ENCODE measurements at places on chromosomes 7 and 10.

DNA sequence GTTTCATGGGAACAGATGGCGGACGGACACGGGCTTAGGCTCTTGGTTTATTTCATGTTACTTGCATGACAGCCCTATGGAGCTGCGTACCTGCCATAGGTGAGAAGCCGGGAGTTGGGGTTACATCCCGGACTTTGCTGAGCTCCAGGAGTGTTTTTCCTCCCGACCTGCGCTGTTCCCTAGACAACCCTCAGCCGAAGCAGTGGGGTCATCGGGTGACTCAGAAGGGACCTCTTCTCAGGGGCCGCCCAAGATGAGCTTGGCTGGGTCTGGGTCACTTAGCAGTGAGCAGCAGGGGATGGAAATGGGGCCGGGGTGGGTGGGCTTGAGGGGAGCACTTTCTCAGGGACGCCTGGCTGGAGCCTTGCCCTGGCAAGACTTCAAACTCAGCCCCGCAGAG is 11.9 kb downstream of the CUX1 start:
- DNase-seq = no peak

DNA sequence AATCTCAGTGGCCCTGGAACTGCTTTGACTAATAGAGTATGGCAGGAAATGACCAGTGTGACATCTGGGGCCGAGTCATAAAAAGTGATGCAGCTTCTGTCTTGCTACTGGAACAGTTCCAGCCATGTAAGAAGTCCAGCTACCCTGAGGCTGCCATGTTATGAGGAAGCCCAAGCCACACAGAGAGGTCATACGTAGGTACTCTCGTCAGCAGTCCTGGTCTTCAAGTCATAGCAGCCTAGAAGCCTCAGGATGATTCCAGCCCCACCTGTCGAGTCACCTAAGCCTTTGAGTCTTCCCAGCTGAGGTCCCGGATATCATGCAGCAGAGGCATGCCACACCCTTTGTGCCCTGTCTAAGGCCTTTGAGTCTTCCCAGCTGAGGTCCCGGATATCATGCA is 92.1 kb downstream of the PPP1R3C start:
- no peak for DNase-seq

DNA sequence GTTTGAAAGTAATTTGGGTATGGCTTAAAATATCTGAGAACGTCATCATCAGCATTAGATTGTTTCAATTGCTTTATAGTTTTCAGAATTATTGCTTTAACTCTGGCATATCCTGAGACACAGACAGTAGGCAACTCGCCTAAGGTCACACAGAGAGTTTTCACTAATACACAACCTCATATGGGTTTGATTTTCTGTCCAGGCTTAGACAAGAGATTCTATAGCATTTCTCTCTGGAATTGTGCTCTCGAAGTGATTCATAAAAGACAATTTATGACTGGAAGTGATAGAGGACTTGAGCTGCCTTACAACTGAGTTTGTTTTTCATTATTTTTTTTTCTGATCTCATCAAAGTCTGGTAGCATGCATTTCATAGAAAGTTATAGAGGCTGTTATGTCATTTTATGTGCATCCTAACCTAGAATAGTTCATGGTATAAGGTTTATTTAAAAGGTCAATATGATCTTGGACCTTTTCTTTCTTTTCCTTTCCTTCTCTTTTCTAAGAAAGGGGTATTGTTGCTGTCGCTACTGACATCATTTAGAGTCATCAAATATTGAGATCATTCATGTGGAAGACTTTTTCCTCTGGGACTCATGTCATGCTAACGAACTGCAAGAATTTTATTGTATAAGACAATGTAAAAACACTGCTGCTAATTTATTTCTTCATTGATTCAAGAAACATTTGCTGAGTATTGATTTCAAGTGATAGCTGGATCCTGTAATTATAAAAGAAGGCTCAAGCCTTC is 278.2 kb downstream of the PLXDC2 start:
- no peak for DNase-seq

DNA sequence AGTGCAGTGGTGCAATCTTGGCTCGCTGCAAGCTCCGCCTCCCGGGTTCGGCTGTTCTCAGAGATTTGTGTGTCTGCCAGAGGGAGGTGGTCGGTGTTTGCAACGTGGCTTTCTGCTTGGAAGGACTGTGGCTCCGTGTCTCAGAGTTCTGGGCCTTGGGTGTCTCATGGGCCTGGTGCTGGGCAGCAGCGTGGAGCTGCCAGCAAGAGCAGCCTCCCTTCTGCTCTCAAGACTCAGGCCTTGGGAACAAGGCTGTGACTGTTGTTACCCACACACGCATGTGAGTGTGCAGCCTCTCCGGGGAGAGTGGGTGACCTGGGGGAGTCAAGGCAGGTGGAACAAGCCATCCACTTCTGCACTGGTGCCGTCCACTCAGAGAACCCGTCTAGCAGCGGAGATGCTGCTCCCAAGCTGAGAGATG is 52.0 kb downstream of the VIPR2 start:
- DNase-seq = no peak

- no peak for DNase-seq
Measured at GRCh38 chr7:132991615-132992587, 90.0 kb downstream of the CHCHD3 start.

DNA sequence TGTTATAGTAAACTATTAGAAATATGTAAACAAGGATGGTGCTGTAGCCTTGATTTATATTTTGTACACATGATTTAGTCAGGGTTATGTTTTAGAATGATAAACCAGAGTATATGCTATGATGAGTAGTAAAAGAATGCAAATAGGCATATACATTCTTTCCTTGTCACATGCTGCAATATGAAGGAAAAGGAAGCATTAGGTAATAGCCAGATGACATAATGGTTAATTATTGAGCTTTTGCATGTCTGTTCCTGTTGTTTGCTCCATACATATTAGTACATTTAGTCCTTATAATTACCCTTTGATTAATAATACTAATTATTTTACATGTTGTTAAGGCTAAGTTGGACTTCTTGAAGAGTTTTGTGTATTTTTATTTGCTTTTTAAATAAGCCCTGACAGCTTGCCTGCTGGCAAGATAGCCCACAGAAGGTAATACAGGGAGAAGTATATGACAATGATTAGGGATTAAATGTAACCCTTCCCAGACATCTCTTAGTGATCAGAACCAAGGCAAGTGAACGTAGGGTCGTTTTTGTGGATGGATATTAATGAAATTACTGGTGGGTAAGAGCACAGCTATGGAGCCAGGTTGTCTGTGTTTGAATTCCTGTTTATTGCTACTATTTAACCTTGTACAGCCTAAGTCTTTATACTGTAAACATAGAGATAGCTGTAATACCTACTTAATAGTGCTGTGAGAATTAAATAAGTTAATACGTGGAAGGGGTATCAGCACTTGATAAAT is 68.4 kb downstream of the PHTF2 start:
- DNase-seq = no peak

DNA sequence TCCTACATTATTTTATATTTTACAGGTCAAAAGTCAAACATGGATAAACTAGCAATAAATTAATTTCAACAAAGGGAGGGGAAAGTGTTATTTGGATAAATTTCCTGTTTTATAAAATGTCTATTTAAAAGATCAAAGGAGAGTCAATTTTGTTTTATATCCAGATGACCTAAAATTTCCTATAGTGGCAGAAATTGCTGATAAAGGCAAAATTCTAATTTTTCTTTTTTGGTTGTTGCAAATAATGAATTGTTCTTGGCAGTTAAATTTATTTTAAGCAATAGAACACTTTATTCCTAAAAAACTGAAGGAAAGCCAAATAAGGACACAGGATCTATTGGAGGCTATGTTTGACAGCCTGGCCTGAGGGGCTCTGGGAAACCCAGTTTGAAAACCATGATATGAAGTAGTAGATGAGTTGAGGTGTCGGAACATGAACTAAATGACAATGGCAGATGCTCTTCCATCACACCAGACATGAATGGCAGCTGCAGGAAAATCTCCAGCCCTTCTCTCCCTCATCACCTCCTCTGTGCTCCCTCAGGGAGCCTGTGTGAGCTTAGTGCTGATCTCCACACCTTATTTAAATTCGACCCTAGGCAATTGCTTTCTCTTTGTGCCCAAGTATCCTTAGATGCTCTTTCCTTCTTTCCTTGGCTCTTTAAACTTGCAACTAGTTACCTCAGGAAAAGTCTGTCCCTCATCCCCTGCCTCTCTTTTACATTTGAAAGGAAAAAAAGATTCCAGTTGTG is 395.0 kb downstream of the THSD7A start:
- no peak for DNase-seq

All from NCI-H1930 (cell line).